CD4-positive, alpha-beta T cell treated with Interleukin-2 at 100 ng/mL for 4 hours (primary cell): ENCODE measurements at places on chromosomes 16 and 17.
A peak's percentile ranks its signal among the peaks of the same experiment; 100 is the strongest.

DNA sequence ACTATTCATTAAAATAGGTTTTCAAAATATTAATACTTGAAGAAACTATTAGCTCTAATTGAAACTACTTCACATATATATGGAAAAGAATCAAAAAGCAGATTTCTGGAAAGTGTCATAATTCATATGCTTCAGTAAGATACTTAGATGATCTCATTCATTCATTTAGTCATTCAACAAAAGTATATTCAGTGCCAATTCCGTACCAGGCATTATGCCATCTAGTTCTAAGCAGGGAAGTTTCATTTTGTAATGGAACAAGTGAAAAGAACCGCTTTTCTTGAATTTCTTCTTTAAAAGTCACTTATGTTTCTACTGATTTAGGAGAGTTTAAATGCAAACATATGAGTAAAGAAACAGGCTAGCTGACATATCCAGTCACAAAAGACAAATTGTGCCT is 118.3 kb upstream of the FAM20A start:
- DNase-seq = no peak

DNA sequence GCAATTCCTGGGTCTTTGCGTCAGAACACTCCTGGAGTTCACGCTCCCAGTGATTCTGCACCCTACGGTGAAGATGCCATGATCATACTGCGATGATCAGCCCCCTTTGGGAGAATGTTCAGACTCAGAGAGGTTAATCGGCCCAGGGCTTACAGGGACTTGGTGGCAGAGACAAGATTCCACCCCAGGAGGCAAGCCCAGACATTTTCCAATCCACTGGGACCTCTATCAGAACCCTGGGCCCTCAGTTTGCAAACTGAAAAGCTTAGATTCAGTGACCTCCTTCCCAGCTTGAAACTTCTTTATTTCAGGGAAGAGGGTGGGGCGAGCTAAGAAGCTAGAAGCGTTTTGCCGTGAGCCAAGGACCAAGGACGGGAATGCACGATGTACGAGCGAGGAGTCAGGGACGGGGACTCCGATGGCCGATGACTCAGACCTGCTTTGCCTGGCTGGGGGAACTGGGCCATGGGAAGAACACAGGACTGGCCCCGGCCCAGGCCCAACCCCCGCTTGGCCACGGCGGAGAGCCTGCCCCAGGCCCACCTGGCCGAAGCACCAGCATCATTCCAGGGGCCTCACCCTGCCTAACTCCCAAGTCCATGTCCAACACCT is 34.7 kb downstream of the SOCS3 start:
- no peak for DNase-seq

DNA sequence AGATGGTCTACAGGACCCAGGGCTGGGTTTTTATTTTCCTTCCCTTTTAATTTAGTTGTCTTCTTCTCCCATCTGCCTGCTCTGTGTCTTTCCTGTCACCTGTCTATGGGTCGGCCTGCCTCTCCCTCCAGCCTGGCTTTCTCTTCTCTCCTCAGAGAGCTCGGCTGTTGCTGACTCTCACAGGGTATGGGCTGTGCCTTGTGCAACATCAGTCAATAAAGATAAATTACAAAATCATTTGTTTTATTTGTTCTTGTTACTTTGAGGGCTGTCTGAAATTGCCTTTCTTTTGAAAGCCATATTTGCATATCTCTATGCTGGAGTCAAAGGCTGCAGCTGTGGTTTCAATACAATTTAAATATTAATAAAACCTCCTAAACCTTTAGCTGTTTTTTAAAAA is 15.6 kb downstream of the RND2 start:
- DNase-seq = no peak

GRCh38 chr16:29927070-29927905 is 1.3 kb upstream of the KCTD13 start:
- DNase-seq = no peak

GRCh38 chr17:31838636-31839225 is 20.3 kb downstream of the COPRS start:
- no peak for DNase-seq

DNA sequence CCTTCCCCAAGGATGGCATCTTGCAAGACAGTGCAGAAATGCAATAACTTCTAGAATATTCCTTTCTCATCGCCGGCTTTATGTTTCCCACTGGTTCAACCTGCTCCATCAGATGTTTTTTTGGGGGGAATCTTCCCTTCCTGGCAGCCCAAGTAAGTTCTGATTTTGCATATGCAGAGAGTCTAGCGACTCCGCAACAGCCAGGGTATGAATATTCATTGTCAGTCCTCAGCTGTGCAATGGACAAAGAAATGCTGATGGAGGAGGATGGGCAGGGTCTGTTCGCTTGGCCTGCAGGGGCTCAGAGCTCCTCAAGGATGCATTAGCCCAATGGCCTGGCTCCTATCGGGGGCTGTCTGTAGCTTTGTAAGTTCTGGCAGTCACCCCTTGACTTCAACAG is 358.8 kb upstream of the CCL2 start:
- DNase-seq = no peak

GRCh38 chr17:70523426-70523825 is 354.1 kb downstream of the KCNJ2 start:
- DNase-seq = no peak

GRCh38 chr17:41676058-41676419 is 12.6 kb upstream of the EIF1 start:
- DNase-seq = no peak

GRCh38 chr17:45436161-45436560 is 3.5 kb upstream of the ARHGAP27 start:
- DNase-seq = no peak

DNA sequence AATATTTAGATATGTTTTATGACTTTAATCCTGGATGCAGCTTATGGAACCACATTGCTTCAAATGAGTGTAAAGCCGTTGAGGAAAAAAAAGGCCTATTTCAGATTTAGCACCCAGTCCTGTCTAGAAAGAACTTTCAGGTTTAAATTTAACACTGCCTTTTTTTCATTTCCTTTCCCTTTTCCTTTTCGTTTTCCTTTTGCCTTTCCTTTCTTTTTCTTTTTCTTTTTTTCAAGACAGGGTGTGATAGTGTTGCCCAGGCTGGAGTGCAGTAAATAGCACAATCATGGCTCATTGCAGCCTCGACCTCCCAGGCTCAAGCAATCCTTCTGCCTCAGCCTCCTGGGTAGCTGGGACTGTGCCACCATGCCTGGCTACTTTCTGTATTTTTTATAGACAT is 15.9 kb downstream of the LUC7L3 start:
- DNase-seq = no peak

DNA sequence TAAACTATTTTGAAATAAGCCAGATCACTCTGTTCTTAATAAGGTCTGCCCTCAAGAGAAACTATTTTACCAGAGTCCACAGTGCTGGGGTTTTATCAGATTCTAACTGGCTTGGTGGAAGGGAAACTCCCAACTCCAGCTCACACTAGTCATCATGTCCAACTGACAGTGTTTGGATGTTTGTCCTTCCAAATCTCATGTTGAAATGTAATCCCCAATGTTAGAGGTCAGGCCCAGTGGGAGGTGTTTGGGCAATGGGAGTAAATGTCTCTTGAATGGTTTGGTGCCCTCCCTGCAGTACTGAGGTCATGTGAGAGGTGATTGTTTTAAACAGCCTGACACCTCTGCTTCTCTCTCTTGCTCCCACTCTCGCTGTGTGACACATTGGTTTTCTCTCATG is 1301.0 kb upstream of the CDH8 start:
- no peak for DNase-seq

- no peak for DNase-seq
Measured at GRCh38 chr16:177394-177822, 928 bp downstream of the HBA1 start.

DNA sequence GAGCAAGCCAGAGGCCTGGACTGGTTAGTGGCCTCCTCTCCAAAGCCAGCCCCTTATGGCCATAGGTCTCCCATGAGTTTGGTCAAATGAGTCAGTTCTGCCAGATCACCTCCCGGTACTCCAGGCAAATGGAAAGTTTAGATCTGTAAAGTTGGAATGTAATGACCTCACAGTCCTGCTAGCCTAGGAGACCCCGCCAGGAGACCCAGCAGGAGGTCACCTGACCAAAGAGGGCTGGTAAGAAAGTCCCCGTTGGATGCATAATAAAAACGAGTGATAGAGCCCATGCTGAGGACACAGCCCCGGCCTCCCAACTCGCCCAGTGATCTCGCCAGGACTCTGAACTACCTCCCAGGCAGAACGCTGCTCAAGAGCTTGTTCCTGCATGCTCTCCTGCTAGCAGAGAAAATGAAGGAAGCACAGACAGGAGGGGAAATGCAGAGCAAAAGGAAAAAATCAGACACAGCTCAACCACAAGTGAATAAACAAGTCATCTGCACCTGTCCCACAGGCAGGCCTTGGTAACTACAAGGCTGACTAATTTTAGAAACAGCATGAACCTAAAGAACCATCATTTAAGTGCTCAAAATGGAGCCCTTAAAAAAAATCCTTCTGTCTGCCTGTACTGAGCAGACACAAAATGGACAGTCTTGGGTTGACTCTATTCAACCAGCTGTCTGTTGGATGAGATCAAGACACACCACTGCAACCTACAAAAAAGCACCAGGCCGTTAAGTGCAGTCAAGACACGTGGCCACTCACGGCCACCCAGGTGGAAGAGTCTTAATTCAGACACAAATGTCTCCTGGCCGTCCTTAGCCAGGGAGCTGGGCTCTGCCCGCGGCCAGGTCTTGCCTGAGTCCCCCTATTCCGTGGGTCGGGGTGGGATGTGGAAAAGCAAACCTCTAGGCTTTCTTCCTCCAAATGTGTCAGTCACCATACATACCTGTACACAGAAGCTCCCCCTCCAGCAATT is 9.2 kb downstream of the CDIP1 start:
- DNase-seq = peak; percentile 16

DNA sequence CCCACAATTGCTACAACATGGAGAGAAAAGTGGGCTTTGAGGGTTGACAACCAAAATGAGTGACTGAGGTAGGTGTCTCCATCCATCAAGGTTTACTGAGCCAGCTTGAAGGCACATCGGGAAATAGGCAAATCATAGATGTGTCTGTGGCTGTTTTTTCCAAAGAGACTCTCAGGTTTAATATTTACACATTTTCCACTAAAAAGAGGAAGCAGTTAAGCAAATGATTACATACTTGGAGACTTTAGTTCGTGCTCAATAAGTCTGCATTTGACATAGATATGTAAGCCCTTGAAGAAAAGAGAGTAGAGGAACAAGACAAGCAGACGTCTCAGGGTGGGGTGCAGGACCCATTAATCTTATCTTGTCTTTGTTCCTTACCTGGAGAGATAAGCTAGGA is 148.9 kb upstream of the COX10 start:
- DNase-seq = no peak

GRCh38 chr17:2027528-2028233 is 2.3 kb upstream of the DPH1 start:
- no peak for DNase-seq

DNA sequence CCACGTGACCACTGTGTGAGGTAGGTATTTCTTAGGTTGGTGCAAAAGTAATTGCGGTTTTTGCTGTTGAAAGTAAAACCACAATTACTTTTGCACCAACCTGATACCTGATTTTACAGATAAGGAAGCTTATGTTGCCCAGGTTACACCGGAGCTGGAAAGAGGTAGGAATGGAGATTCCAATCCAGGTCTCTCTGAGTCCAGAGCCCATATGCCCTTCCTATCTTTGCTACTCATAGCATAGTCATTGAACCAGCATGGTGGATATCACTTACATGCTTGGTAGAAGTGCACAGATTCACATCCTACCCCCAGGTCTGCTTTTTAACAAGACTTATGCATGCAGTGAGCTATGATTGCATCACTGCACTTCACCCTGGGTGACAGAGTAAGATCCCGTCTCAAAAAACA is 61.8 kb downstream of the ARSG start:
- peak; percentile 41 for DNase-seq

DNA sequence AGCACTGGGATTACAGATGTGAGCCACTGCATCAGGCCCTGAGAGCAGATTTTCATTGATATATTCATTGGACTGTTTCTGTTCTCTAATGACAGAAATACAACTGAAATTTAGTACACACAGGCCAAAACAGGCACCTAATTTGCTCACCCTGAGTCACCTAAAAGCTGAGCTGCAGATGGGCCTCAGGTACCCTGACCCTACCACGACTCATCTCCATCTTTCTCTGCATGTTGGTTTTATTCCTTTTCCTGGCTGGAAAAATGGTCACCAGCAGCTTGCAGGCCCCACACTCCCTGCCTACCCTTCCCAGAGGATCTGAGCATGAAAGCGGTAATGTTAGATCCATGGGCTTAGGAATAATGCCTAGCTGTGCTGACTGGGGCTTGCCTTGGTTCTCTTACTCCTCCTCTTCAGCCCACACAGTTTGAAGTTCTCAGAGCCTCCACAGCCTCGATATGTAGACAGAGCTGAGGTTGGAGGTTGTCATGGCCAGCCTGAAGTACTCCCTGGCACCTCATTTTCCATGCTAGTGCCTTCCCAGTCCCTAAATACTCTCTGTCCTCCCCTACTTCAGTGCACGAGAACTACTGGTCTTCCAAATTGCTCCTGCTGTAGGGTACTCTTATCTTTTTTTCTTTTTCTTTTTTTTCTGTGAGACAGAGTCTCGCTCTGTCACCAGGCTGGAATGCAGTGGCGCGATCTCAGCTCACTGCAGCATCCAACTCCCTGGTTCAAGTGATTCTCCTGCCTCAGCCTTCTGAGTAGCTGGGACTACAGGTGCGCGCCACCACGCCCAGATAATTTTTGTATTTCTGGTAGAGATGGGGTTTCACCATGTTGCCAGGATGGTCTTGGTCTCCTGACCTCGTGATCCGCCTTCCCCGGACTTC is 51.1 kb downstream of the CENPV start:
- DNase-seq = no peak

DNA sequence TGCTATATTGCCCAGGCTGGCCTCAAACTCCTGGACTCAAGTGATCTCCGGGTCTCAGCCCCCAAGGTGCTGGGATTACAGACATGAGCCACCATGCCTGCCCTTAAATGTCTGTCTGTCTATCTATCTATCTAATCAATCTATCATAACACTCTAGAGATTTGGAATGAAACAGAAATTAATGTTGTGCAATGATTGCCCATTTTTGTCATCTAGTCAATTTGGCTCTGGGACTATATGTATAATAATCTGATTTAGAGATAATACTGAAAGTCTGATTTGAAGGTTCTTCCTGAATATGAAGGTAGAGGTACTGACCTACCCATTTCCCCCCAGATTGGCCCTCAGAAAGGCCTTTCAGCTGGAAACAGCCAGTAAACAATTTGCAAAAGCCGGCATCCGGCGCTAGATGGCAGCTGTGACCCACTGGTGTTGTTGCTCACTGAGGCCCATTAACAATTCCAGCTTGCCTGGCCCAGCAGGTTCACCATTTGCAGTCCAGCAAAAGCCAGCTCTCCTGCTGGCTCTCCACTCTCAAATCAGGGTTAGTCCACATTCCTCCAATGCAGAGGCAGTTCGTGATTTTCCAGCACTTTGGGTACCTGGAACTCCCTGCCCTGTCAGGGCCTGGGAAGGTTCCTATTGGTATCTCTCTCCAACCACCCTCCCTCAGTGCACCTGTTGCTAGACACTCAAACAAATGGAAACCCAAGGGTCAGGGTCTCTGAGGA is 22.9 kb upstream of the C16orf87 start:
- peak; percentile 58 for DNase-seq
